ENCODE measurements at places on chromosomes 12 and 14.

DNA sequence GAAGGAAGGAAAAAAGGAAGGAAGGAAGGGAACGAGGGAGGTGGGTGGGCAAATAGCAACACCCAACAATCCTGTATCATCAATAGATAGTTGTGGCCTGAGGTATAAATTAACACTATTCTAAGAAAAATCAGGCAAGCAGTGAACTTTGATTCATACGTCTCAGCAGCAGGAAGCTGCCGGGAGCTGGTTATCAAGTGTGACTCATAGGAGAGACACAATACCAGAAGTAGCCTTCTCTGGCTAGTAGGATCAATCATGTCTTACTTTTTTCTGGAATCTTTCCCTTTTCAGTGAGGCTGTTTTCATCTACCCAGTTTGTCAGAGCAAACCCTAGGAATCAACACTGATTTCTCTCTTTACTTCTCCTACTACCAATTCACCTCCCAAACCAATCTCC, 780.5 kb downstream of the NRXN3 start:
- DNase-seq = no peak

- DNase-seq = no peak
Observed at GRCh38 chr12:18818579-18819268, 80.8 kb downstream of the CAPZA3 start.

- no peak for DNase-seq
Observed at GRCh38 chr12:112598626-112599025, 179.9 kb downstream of the PTPN11 start.

GRCh38 chr14:30242744-30243143, 315.1 kb upstream of the PRKD1 start:
- DNase-seq = no peak

- no peak for DNase-seq
Observed at GRCh38 chr14:73209953-73210352, 27.4 kb upstream of the PAPLN start.

DNA sequence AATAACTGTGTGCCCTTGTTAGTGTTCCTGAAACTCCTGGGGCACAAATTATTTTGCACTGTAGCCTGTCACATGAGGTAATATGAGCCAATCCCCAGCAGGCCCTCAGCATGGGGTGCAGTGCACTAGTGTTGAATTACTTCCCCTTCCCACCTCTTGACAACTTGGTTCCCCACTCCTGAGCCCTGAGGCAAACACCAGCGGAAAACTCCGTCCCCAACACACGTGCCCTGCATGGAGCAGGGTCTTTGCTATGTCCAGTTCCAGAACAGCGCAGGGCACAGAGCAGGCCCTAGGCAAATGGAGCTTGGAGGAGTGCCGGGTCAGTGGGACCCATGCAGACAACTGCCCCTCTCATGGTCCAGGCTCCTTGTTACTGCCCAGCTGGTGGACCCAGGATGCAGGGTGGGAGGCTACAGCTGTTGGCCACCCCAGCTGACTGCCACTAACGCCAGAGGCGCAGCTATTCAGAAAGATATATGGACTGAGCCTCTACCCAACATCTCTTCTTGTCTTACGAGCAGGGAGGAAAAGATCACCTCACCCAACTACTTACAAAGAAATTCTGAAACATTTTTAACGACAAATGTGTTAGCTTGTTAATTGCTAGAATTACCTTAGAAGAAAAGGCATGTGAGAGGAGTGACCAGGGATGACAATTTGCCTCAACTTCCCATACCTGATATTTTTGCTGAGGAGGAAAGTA, 71.6 kb downstream of the NT5DC3 start:
- DNase-seq = no peak

GRCh38 chr14:60622210-60622916, 26.9 kb downstream of the SIX1 start:
- no peak for DNase-seq

DNA sequence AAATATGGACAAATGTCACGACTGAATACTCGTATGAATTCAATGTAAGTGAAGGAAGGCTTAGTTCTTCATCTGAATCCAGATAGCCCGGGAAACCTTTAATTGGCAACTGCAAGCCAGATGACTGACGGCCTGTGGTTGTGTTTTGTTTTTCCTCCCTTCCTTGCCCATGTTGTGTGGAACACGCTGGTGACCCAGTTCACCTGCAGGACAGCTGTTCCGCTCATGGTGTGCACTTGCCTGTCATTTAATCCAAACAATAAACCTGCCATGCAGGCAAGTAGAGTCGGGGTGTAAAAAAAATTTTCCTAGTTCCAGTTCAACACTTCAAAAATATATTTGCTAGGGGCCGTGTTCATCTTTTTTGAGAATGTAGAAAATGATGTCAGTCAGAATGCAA, 88.0 kb downstream of the TMEM132D start:
- DNase-seq = no peak

GRCh38 chr12:1644534-1645438, 15.8 kb downstream of the WNT5B start:
- DNase-seq = no peak

- DNase-seq = no peak
Observed at GRCh38 chr14:104587641-104588040, 8.1 kb downstream of the C14orf180 start.

Data from cardiac septum (tissue), 1 donor.